Myocyte (in vitro differentiated cells): ENCODE measurements at places on chromosomes 4 and X. TPM values are rescaled to one million over a fixed set of nuclear protein-coding genes. Genes with fewer than 3 reads are reported as not detected.

The SERPINA7 gene
- not detected in 2 replicates for total RNA-seq

The CXorf65 gene
- total RNA-seq = 4.6 TPM in 1 of 2 replicates, not detected in the other

The KLB gene
- not detected in 2 replicates for total RNA-seq

The SORCS2 gene
- total RNA-seq = 2.8 and 4.4 TPM in 2 replicates

The ZNF330 gene
- 37.4 and 67.7 TPM in 2 replicates for total RNA-seq

- DNase-seq = no peak
Observed at GRCh38 chrX:7545564-7545963, 297.4 kb upstream of the VCX start.

DNA sequence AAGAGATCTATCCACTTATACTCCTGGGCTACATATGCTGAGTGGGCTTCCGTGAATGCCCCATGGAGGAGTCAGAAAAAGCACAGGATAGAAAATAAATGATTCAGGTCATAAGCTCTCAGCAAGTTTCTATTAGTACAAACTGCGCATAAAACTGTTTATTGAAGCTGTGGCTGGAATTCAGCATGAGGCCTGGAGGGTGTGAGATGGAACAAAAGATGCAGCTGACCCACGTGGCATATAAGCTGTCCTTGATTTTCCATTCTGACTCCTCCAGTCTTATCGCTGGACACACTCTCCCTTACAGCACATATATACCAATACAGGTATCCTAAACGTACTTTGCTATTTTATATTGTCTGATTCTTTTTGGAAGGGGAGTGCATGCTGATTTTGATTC is 17.9 kb downstream of the GRXCR1 start:
- DNase-seq = no peak

DNA sequence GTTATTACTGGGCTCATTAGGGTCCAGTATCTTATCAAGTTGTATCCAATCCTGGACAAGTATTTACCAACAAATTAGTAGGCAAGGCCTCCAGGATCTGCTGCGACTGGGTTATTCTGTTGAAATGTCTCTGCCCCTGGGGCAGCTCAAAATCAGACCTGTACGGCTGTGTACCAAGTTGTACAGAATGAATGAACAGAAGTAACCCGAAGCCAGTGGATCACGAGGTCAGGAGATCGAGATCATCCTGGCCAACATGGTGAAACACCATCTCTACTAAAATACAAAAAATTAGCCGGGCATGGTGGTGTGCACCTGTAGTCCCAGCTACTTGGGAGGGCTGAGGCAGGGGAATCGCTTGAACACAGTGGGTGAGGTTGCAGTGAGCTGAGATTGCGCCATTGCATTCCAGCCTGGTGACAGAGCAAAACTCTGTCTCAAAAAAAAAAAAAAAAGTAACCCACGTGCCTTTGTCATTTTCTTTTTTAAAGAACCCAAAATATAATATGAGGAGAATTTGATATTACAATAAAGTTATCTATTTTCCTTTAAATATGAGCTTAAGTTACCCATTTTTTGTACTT is 127.3 kb downstream of the CBR4 start:
- DNase-seq = no peak

GRCh38 chr4:91359041-91360031 is 944.4 kb upstream of the GRID2 start:
- DNase-seq = no peak

- DNase-seq = peak; percentile 27
Observed at GRCh38 chr4:176123710-176124407, 58.2 kb downstream of the WDR17 start.

DNA sequence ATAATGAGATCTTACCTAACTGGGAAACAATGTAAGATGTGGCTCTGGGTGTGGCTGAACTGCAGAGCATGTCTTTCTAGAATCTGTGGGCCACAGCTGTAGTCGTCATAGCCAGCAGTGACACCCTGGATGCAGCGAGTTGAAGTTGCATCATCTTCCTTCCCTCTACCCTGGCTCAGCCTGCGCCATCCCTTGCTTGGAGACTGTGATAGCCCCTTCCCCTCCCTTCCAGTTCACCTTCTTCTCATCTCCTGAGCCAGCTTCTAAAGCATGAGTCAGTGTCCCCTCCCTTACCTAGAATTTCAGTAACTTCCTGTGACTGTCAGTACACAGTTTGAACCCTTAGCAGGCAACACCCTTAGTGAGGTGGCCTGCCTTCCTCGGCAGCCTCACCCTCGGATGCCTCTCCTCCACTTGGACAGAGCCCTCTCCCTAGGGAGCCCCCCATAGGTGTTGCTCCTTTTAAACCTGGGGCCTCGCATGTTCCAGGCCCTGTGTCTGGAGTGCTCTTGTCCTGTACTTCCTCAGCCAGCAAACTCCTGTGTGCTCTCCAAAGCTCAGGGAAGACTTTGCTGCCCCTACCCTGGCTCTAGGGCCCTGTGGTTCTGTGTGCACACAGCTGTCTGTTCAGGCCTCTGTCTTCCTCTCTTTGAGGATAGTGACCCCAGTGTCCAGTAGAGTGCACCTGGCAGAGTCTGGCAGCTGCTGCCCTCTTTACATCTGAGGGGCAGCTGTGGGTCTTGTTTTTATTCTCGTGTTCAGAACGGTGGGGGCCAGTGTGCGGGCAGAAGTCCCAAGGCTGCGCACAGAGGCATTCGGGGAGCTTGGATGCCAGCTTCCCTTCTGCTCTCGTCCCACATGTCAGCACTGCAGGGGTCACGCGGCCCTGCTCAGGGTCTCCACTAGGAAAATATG is 43.7 kb upstream of the TADA2B start:
- DNase-seq = peak; percentile 79

DNA sequence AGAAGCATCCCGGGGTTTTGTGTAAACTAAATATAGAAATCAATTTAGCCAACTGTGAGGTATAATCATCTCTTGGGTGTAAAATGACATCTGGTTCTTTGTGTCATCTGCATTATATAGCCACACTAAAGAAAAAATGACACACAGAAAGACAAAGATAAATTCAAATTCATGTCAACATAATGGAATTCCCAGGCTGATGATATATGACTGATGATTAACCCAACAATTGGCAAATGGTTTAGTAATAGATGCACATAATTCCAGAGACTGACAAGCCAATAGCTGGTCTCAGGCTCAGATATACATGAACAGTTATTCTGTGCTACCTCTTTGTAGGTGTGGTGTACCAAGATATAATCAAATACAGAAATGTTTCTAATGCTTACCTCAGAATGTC is 375.4 kb upstream of the PITX2 start:
- DNase-seq = no peak
